HT1080 (cell line): ENCODE measurements at places on chromosomes 13 and 19.

DNA sequence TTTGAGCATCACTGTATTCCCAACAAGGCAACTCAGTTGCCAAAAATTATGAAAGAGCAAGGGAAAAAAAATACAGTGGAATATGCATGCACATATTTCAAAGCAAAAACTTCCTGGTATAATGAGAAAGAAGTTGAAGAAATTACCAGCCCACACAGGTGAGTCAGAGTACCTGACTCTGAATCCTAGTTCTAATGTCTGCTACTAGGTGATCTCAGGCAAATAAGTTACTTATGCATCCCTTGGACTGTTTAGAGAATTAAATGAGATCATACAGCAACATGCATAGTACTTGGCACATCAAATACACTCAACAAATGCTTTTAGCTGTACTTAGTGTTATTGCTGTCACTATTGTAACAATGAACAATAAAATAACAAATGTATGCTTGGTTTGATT, 144.9 kb downstream of the MIPEP start:
- DNase-seq, result no peak

DNA sequence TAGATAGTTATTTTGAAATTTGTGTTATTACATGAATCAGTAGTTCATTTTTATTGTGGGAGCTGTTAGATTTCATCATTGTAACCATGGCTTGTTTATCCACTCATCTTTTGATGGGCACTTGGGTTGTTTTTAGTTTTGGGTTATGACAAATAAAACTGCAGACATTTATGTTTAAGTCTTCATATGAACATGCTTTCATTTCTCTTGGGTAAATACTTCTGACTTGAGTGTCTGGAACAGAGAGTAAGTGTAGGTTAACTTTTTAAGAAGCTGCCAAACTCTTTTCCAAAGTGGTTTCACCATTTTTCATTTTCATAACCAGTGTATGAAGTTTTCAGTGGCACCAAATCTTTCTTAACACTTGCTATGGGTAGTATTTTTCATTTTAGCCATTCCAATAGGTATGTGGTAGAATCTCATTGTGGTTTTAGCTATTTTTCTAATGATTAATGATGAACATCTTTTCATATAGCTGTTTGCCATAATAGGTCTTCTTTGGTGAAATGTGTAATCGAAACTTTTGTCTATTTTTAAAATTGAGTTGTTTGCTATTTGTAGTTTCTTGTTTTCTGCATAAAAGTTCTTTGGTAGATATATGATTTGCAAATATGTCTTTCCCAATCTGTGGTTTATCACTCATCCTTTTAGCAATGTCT, 17.9 kb downstream of the SLAIN1 start:
- DNase-seq, result no peak

GRCh38 chr13:114211446-114212157, 23.1 kb upstream of the CDC16 start:
- DNase-seq, result no peak

- DNase-seq, result no peak
These were observed 12.9 kb downstream of the NOVA2 start for GRCh38 chr19:45960595-45961235.

DNA sequence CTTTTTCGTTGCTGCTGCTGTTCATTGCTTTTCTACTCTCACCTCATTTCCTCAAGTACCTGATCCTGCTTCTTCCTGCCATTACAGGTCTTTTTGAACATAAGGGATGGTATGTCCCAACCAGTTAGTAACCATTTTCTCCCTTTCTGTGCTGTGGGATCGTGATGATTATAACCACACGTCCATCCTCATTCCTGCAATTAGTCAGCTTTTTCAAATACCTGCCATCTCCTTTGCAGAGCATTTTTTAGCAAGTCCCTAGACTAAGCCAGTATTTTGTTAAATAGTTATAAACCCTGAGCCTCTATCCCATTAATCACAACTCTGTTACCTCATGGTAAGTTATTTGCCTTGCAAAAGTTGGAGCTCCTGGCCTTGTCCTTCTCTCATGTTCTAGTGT, 109.2 kb downstream of the FNDC3A start:
- DNase-seq, result no peak

- DNase-seq, result no peak
These were observed 30.9 kb upstream of the ADGRE5 start for GRCh38 chr19:14350302-14350701.

DNA sequence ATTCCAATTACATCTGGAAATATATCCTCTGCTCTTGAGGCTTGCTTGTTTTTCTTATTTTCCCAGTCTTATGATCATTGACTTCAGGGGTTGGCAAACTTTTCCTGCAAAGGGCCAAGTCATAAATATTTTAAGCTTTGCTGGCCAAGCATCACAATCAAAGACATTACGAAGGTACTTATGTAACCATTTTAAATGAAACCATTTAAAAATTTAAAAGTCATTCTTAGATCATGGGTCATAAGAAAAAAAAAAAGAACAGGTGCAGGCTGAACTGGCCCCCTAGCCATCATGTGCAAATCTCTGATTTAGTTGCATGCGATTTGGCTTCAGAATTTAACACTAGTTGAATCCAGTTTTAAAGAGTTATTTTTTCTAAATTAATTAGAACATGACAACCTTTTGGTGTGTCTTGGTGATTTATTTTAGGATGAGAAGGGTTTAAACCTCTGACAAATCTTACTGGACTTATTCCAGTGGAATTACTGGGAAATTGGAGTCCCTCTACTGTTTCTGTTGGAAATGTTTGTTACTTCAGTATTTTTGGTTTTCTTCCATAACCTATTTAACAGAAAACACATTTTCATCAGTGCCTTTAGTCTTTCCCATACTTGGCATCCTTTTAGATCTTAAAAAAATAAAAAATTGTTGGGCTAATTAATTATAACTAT, 148.1 kb downstream of the NHLRC3 start:
- no peak for DNase-seq

GRCh38 chr13:32175307-32175706, 139.9 kb downstream of the ZAR1L start:
- DNase-seq, result no peak

- no peak for DNase-seq
These were observed 1.1 kb upstream of the C19orf85 start for GRCh38 chr19:55465460-55466240.

DNA sequence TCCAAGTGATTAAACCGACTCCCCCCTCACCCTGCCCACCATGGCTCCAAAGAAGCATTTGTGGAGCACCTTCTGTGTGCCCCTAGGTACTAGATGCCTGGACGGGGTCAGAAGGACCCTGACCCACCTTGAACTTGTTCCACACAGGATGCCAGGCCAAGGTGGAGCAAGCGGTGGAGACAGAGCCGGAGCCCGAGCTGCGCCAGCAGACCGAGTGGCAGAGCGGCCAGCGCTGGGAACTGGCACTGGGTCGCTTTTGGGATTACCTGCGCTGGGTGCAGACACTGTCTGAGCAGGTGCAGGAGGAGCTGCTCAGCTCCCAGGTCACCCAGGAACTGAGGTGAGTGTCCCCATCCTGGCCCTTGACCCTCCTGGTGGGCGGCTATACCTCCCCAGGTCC, 2.0 kb downstream of the APOE start:
- DNase-seq, result no peak

GRCh38 chr19:49861541-49862378, 5.6 kb downstream of the PNKP start:
- DNase-seq, result no peak

GRCh38 chr13:90640976-90641375, 706.5 kb upstream of the MIR17HG start:
- DNase-seq, result peak; percentile 72

DNA sequence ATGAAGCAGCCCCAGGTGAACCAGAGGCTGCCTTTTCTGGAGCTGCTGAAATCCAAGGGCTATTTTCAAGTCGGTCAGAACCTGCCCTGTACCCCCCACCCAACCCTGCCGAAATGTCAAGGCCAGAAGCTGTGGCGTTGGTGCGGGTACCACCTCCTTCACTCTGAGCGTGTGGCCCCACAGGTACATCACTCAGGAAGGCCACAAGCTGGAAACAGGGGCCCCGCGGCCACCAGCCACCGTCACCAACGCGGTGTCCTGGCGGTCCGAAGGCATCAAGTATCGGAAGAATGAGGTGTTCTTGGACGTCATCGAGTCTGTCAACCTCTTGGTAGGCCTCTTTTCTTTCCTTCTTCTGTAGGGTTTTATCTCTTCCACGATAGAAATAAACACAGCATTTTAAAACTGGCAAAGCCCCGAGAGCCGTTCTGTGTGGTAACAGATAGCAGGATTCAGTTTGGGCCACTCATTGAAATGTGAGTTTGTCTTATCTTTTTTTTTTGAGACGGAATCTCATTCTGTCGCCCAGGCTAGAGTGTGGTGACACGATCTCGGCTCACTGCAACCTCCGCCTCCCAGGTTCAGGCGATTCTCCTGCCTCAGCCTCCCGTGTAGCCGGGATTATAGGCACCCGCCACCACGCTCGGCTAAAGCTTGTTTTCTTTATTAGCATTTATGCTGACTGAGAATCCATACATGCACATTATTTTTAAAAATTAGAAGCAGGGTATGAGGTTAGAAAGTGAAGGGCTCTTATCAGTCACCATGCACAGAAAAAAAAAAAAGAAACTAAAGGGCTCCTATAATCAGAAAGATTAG, 11.3 kb downstream of the AP1M1 start:
- DNase-seq, result no peak

GRCh38 chr13:114089751-114090400, 42.5 kb downstream of the RASA3 start:
- DNase-seq, result no peak

- DNase-seq, result no peak
These were observed at the start of gene SHISA7 for GRCh38 chr19:55443045-55443823. Gene SHISA7 (minus strand): TSS chr19:55443300. CDS start chr19:55442863, 437 bp downstream.

DNA sequence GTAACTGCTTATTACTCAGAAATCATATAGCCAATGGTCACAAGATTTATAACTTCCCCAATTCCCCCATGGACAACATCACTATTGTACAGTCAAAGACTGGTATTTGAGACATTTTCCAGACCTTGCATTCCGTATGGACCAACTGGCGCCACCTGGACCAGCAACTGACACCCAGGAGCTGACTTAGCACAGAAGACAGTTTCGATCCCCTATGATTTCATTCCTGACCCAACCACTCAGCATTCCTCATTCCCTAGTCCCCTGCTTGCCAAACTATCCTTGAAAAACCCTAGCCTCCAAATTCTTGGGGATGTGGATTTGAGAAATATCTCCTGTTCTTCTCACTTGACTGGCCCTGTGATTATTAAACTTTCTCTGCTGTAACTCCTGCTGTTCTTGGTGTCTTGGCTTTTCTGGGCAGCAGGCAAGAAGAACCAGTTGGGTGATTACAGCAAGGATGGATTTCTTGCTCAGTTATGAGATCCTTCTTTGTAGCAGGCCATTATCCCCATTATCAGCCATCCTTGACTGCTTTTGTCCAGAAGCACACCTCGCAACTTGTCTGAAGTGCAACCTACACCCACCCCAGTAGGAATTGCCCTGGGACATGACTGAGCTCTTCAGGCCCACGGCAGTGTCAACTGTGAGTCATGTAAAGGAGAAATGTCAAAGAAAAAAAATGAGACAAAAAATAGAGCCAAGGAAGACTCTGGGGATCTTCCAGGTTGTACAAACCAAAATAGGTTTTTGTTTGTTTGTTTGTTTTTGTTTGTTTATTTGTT, 13.7 kb upstream of the MAP3K10 start:
- no peak for DNase-seq

DNA sequence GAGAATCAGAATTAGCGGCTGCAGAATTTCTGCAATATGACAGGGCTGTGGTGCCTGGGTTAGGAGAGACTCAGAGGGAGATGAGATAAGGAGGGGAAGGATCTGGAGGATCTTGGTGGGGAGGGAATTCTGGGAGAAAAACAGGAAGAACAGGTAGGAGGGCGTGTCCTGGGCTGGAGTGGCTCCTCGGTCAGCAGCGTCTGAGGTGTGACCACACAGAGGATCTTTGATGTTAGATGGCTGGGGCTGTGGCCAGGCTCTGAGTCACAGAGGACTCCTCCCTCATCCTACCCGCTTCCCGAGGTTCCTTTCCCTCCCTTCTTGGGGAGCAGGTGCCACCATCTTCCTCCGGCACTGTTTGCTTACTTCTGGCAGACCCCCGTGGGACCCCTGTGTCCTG, 6.4 kb upstream of the KLK6 start:
- DNase-seq, result peak; percentile 50

- no peak for DNase-seq
These were observed 19.7 kb downstream of the ACOD1 start for GRCh38 chr13:76968041-76968440.

- no peak for DNase-seq
These were observed 12.9 kb downstream of the OR7C2 start for GRCh38 chr19:14954071-14954655.

GRCh38 chr13:28564030-28564429, 69.1 kb upstream of the FLT1 start:
- DNase-seq, result no peak

DNA sequence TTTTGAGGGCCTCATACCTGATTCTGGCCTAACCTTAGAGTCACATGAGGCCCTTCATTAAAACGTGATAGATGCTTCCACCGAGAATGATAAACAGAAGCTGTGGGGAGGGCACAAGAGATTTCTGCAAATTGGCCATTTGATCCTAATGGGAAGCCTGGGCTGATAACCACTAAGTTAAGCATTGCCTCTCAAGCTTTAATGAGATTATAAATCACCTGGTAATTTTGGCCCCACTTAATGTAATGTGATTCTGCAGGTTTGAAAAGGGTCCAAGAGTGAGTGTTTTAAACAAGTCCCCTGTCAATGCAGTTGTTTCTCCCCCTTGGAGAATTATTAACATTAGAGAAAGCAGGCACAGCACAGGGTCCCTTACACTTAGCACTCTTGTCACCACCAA, 42.0 kb downstream of the ZNF486 start:
- no peak for DNase-seq

GRCh38 chr13:107441279-107441678, 774.1 kb downstream of the LIG4 start:
- peak; percentile 91 for DNase-seq

GRCh38 chr13:99984461-99985240, 3.1 kb downstream of the ZIC2 start:
- DNase-seq, result no peak

- DNase-seq, result no peak
These were observed 8.0 kb downstream of the RPL36 start for GRCh38 chr19:5697890-5698634.

DNA sequence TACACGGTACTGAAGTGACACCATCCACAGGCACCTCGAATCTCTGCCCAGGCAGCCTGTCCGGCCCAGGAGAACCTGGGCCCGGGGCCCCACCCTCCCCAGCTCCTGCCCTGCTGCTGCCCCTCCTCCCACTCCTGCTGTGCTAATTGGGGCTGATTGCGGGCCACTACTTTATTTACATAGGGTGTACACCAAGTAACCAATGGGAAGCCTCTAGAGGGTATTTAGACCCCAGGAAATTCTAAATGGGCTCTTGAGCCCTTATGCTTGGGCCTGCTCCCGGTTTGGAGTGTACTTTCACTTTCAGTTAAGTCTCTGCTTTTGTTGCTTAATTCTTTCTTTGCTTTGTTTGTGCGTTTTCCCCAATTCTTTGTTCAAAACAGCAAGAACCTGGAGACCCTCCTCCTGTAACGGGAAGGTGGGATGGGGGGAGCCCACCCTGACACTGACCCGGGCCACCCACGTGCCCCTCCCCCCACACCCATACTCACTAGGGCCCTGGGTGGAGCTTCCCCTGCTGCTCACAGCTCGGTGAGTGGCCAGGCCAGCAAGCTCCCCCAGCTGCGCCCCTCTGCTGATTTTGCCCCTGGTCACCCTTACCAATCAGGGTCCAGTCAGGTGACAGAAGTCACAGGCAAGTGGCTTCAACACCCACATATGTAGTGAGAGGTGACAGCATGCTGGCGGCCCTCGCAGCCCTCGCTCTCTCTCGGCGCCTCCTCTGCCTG, 9.4 kb downstream of the SCGB2B2 start:
- no peak for DNase-seq
